ENCODE measurements at places on chromosomes 7 and 10.

GRCh38 chr10:113788604-113789083 is 37.2 kb downstream of the PLEKHS1 start:
- DNase-seq: no peak

- DNase-seq: no peak
Measured at GRCh38 chr10:31134311-31134952, 102.8 kb upstream of the ZNF438 start.

GRCh38 chr10:114045136-114046086 is 1.7 kb downstream of the ADRB1 start:
- DNase-seq: no peak

- DNase-seq: no peak
Measured at GRCh38 chr7:36506820-36507219, 117.2 kb downstream of the ANLN start.

DNA sequence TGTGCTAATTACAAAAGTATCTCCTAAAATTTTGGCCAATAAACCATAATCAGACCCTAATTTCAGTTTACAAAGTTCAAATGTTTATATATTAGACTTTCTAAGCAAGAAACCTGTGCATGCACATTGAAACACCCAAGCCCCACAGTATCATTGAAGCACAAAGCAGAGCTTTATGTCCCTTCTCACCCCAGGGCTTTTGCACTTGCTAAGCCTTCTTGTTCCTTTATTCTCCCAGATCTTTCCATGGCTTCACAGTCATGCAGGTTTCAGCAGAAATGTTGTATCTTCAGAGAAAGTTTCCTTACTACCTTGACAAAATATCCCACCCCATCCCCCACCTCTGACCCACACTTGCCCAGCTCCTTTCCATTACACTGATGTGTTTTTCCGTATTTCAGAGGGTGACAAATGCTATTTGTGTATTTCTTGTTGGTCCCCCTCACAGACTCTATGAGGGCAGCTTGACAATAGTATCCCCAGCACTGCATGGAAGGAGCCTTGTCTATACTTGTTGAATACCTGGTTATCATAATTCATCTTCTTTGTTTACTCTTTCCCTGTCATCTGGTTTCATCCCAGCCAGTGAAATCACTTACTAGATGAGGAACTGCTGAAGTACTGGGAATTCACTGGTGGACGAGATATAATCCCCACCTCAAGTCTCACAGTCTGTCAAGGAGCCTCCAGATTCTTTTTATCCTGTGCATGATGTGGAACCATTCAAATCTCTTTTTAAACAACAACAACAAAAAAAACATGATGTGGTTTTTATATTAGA is 24.0 kb upstream of the PCGF5 start:
- DNase-seq: no peak

DNA sequence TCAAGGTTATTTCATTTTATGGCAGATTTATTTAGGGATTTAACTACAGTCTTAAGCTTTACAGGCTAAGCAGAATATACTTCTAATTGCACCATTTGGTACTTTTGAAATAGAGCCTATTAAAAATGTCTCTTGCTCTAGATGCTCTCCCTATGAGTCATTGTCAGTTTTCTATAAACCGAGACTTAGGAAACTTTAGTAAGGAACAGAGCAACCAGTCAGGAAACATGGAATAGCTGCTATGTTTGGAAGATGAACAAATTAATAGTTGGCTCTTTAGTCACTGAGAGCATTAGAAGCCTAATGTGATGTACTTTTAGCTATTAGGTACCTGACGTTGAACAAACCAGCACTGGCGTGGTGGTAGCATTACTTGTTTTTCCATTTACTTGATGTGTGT is 35.3 kb downstream of the INPP5F start:
- no peak for DNase-seq
